ENCODE measurements at places on chromosomes 13 and 19.

GRCh38 chr13:21069561-21070004 lies 8.2 kb upstream of the LATS2 start:
- peak; percentile 96 for DNase-seq

DNA sequence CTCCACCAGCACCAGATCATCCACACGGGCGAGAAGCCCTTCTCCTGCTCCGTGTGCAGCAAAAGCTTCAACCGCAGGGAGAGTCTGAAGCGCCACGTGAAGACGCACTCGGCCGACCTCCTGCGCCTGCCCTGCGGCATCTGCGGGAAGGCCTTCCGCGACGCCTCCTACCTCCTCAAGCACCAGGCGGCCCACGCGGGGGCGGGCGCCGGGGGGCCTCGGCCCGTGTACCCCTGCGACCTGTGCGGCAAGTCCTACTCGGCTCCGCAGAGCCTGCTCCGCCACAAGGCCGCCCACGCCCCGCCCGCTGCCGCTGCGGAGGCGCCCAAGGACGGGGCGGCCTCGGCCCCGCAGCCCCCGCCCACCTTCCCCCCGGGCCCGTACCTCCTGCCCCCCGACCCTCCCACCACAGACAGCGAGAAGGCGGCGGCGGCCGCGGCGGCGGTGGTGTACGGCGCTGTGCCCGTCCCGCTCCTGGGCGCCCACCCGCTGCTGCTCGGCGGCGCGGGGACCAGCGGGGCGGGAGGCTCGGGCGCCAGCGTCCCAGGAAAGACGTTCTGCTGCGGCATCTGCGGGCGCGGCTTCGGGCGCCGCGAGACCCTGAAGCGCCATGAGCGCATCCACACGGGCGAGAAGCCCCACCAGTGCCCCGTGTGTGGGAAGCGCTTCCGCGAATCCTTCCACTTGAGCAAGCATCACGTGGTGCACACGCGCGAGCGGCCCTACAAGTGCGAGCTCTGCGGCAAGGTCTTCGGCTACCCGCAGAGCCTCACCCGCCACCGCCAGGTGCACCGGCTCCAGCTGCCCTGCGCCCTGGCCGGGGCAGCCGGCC lies 9.4 kb downstream of the ZNF784 start:
- no peak for DNase-seq

DNA sequence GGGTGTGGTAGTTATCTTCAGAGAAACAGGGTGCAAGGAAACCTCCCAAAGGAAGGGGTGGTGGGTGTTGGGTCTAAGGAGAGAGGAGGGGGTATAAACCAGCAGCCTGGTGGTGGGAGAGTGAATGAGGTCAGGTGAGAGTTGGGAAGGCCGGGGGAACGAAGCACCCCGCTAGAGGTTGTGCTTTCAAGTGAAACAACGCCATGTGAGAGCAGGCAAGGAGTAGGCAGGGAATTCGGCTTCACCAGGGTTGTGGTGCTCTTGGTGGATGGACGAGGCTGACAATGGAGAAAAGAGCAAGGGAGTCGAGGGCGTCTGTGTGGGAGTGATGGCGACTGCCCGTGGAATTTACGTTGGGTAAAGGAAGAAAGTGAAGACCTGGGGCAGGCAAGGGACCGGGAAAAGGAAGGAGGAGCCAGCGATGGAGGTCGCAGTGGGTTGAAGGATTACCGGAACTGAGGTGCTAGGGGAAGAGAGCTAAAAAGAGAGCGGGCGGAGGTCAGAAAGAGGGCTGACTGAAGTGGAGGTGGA lies 2.1 kb upstream of the MLNR start:
- DNase-seq: no peak

- no peak for DNase-seq
Observed at GRCh38 chr19:29650772-29651387, 14.4 kb upstream of the PLEKHF1 start.

- DNase-seq: no peak
Observed at GRCh38 chr19:10091895-10092641, 6.0 kb downstream of the SHFL start.

- no peak for DNase-seq
Observed at GRCh38 chr13:38617936-38618335, 68.9 kb upstream of the FREM2 start.

DNA sequence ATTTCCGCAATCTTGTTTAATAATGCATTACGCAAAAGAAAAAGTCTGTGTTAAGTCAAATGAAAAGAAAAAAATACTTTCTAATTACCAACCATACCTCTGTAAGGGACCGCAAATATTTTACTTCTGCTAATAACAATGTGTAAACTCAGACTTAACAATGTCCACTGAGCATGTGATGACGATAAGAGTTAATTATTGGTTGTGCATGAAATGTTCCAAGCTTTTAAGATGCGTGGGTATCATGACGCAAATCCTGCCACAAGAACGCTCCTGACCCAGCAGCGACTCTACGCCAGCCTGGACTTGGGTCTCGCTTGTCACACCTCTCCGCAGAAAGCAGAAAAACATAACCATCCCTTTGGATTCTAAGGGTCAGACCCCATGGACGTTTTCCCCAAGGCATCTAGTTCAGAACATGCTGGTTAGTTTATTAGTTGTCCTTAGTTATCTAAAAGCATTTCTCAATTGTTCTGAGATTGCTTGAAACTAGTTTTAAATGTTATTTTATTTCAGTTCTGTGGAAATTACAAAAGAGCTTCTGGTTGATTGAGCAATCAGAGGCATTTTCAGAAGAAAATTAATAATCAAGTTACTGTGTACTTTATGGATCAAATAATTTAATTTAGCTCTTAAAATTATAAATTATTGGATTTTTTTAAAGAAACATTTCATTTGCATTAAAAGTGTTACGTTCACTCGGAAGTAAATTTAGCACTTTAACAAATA lies 779.9 kb upstream of the ARGLU1 start:
- DNase-seq: no peak

DNA sequence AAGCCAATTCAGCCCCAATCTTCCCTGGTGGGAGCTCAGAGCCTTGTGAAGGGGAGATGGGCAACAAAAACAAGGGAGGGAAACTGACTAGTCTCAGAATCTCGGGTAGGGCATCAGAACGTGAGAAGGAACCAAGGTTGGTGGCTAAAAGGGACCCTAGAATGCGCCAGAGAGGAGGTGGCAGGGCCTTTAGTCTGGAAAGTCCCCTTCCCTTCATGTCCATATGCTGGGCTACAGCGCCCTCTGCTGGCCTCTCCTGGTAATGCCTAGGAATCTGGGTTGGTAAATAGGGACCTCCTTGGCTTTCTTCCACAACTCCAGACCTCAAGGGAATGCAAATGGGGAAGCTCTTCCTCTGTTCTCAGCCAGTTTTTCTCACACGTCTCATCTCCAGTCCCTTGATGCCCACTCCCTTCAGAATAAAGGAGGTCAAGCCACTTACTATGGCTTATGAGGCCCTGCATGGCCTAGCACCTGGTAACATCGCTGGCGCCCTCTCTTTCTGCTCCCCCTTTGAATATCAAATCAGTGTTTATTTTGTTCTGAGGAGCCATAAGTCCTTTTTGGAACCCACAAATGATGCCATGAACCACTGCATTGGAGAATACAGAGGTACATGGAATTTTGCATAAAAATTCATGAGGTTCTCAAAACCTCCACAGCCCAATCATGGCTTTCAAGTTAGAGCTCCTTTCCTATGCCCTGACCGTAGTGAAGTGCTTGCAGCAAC lies 1.4 kb upstream of the CCDC97 start:
- peak; percentile 72 for DNase-seq

- DNase-seq: no peak
Observed at GRCh38 chr13:37486171-37486681, 112.3 kb downstream of the POSTN start.

DNA sequence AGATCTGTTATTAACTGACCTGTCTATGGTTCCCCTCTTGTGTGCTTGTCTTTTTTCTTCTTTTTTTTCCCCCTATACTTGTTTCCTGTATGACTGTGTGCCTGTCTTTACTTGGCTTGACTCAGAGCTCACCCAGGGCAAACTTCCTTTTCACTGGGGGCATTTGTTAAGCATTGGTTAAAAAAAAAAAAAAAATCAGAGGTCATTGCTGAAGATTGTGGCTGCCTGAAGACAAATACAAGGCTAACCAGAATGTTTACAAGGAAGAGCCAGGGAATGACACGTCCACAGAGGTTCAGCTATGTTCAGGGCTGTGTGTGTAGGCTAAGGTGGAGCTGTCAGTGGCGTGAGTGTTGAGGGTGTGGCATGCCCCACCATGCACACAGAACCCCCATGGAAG lies 47.1 kb downstream of the LNX2 start:
- DNase-seq: peak; percentile 69

GRCh38 chr19:55540619-55541018 lies 3.7 kb upstream of the SBK2 start:
- no peak for DNase-seq

GRCh38 chr13:87536899-87537298 lies 134.3 kb upstream of the SLITRK5 start:
- DNase-seq: no peak

DNA sequence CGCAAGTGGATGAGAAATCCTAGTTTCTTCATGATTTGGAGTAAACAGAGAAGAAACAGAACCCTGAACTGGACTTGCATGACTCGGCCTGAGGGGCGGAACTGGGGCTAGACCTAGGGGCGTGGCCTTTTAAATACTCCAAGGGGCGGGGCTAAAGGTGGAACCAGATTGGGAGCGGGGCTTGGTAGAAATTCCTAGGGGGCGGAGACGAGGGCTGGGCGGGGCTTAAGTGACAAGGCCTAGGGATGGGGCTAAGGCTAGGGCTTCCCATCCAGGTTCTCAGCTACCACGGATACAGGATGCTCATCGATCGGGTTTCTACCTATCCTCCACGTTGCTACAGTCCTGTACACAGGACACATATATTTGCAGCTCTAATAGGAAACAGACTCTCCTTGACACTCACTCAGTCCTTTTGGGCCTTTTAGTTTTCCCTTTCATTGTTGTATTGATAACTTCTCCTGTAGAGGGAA lies 372 bp upstream of the ZNF699 start:
- DNase-seq: peak; percentile 86

GRCh38 chr13:24740014-24740890 lies 23.7 kb upstream of the RNF17 start:
- no peak for DNase-seq

DNA sequence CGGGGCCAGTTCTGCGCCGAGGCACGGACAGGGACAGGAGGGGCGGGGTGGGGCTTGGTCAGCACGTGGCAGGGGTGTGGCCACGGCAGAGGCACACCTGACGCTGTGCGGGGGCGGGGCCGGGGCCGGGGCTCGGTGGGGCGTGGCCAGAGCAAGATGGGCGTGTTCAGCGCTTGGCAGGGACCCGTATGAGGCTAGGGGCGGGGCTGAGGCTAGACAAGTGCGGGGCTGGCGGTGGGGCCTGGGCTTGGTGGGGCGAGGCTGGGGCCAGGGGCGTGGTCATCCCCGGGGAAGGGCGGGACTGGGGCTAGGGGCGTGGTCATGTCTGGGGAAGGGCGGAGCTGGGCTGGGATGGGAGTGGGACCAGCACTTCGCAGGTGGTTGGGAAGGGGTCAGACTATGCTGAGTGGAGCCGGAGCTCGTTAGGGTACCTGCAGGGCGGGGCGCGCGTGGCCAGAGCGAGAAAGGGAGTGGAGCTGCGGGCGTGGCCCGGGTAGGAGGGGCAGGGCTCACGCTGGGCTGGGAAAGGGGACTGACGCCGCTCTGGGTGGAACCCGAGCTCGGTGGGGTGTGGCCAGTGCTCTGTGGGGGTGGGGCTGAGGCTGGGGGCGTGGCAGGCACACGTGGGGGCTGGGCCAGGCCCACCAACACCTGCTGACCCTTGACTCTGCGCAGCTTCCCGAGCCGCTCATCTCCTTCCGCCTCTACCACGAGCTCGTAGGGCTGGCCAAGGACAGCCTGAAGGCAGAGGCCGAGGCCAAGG lies 12.8 kb downstream of the POLR2E start:
- no peak for DNase-seq

DNA sequence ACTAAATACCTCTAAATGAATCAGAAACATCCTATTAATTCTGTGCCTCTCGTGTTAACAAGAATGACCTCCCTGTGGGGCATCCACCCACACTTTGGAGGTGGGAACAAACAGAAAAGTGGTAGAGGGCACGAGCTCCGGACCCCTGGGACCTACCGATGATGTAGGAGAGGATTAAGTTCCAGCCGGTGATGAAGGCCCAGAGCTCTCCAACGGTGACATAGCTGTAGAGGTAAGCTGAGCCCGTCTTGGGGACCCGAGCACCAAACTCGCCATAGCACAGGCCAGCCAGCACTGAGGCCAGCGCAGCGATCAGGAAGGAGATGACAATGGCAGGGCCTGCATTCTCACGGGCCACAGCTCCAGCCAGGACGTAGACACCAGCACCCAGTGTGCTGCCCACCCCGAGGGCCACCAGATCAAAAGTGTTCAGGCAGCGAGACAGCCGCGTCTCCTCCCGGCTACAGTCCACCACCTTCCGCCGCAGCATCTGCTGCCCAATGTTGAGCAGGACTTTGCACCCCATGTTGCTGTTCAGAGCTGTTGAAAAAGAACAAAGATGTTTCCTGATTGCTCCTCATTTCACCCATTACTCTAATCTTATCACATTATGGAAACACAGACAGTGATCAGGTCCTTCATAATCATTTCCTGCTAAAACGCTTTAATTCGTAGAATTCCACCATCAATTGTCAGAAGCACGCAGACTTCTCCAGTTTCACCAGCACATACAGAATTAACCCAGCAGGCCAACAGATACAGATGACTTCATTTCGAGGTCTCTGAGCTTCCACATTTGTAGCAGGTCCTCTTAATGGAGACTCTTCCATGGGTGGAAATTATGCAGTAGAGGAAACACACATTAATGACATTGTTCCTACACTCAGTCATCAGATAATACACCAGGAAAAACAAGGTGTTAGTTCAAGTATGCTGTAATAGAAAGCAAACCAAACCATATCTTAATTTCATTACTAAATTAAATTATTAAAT lies 59.5 kb downstream of the SLC7A1 start:
- DNase-seq: no peak

- DNase-seq: peak; percentile 28
Observed at GRCh38 chr13:50676602-50677001, 166.9 kb downstream of the DLEU7 start.

DNA sequence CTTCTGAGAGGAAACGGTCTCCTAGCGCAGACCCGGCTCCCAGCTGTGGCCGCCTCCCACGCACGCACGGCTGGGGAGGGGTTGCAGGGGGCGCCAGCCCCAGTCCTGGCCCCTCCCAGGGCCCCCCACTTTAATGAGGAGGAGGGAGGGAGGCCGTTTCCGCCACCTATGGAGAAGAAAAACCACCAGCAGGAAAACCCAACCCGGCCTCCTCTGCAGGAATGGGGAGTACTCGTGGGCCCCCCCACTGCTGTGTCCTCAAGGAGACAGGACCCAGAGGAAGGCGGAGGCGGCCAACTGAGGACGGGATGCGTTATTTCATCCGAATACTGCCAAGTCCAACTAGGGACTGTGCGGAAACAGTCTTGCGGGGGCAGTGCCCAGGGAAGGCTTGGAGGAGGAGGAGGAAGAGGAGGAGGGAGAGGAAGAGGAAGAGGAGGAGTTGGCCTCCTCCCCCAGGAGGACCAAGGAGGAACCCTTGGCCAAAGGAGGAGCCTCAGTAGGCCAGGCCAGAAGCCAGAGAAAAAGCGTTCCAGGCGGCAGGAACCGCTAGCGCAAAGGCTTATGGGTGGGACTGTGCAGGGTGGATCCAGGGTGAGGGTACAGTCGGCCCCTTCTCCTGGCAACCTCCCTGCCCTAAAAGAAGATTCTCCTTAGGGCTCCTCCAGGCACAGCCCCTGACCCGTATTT lies 3.9 kb upstream of the SSBP4 start:
- peak; percentile 71 for DNase-seq

- no peak for DNase-seq
Observed at GRCh38 chr19:16199275-16199932, 1.7 kb downstream of the AP1M1 start.

Measured in HCEC 1CT (cell line).